Activated T-helper 1 cell treated with anti-CD3 and anti-CD28 coated beads, Interleukin-2, amount 50 U/mL, for 16 hours (primary cell): ENCODE measurements at places on chromosomes 5 and 9.
A peak's percentile ranks its signal among the peaks of the same experiment; 100 is the strongest.

DNA sequence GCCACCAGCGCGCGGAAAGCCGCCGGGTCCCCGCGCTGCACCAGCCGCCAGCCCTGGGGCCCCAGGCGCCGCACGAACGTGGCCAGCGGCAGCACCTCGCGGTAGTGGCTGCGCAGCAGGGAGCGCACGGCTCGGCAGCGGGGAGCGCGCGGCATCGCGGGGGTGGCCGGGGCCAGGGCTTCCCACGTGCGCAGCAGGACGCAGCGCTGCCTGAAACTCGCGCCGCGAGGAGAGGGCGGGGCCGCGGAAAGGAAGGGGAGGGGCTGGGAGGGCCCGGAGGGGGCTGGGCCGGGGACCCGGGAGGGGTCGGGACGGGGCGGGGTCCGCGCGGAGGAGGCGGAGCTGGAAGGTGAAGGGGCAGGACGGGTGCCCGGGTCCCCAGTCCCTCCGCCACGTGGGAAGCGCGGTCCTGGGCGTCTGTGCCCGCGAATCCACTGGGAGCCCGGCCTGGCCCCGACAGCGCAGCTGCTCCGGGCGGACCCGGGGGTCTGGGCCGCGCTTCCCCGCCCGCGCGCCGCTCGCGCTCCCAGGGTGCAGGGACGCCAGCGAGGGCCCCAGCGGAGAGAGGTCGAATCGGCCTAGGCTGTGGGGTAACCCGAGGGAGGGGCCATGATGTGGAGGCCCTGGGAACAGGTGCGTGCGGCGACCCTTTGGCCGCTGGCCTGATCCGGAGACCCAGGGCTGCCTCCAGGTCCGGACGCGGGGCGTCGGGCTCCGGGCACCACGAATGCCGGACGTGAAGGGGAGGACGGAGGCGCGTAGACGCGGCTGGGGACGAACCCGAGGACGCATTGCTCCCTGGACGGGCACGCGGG is at the start of gene TERT:
TSS of gene TERT (minus strand) at position 234 of the 815 bp plus-strand sequence. CDS start at position 155, 79 bp downstream.
- DNase-seq = peak; percentile 44

DNA sequence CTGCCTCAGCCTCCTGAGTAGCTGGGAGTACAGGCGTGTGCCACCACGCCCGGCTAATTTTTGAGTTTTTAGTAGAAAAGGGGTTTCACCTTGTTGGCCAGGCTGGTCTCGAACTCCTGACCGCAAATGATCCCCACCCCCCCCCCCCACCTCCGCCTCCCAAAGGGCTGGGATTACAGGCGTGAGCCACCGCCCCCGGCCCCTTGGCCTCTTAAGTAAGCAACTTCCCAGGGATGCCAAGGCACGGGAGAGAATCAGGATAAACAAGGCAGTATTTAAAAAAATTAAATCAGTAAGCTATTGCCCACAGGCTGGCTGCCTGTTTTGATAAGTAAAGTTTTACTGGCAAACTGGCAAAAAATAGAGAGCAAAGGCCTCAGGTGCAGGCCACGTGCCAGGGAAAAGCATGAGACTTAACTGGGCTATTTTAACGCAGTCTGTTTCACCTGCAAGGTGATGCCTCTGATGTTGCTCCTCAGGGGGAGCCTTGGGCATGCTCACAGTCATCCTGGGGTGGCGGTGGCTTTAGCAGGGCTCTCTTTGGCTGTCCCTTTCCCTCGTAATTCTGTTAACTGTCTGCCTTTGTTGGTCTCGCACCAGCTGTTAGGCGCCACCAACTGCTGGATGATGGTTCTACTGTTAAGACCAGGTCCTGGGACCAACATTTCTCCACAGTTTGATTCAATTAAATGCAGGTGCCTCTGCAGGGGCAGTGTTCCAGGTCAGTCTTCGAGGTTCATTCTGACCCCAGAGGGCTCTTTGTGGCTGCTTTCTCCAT is 19.4 kb upstream of the RNF130 start:
- no peak for DNase-seq

- no peak for DNase-seq
These were observed 45.6 kb upstream of the EGFL7 start for GRCh38 chr9:136616948-136617695.

GRCh38 chr9:97966493-97966892 is 16.6 kb upstream of the ANP32B start:
- no peak for DNase-seq

DNA sequence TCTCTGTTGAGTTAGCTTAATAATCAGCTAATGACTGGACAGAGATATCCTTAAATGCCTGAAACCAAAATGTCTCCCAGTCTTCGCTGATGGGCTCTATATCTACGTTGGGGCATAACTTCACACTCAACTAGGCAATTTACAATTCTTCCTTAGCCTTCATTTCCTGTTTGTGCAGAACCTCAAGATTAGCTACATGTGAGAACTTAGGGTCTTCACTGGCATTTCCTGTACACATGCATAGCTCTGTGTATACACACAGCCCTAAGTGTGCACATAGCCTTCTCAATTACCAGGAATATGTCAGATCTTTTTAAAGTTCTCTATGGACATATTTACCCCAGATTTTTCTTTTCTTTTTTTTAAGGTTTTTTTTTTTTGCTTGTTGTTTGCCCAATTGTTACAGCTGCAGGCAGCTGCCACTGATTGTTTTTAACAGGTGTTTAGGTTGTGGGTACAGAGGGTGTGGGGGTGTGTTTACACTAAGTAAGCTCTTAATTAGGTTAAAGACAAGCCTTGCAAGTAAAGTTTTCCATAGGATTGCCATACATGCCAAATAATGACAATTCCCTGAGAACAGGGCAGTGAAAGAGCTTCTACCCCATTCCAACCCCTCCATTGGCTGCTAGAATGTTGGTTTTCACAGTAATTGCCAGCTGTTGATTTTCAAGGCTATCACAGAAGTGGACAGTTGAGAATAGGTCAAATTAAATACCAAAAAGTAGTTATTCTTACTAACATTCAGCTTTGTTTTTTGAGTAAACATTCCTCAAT is 441.0 kb downstream of the TLE4 start:
- DNase-seq = no peak

DNA sequence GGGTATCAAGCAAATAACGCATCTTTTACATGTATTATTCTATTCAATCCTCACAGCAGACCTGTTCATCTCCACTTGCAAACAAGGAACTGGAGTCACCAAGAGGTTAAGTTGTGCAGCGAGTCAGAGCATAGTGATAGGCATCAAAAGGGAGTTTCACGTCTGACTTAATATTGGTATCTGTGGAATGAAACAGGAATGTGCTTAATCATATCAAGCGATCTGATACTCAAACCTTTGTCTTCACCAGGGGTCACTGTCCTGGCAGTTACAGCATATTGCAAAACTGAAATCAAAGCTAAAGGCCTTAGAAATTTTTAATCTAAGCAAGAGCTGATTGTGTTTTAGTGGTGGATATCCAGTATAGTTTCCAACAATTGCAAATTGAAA is 271.6 kb downstream of the PLK2 start:
- no peak for DNase-seq

- DNase-seq = no peak
These were observed 160.1 kb upstream of the SHB start for GRCh38 chr9:38229104-38229500.

- no peak for DNase-seq
These were observed 66.1 kb upstream of the ADRA1B start for GRCh38 chr5:159850160-159850559.
